ENCODE measurements at places on chromosomes 3 and 15.

DNA sequence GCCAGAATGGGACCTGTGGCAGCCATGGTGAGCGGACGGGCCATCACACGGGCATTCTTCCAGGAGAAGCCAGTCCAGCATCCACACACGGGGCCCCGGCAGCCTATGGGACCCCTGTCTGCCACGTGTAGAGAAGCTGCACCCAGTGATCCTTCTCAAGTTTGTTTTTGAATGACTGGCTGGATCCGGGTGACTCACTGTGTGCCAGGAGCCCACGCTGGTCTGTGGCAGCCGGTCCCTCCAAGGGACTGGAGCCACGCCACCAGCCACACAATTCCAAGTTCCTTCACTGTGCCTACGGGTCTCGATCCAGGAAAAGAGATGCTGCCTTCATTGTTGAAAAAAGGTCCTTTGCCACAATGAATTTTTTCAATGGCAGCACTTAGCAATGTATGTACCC lies 58.1 kb downstream of the ATP10A start:
- DNase-seq: no peak

GRCh38 chr3:177917234-177917861 lies 618.9 kb upstream of the KCNMB2 start:
- no peak for DNase-seq

GRCh38 chr3:194574639-194575483 lies 58.4 kb downstream of the TMEM44 start:
- DNase-seq: no peak

DNA sequence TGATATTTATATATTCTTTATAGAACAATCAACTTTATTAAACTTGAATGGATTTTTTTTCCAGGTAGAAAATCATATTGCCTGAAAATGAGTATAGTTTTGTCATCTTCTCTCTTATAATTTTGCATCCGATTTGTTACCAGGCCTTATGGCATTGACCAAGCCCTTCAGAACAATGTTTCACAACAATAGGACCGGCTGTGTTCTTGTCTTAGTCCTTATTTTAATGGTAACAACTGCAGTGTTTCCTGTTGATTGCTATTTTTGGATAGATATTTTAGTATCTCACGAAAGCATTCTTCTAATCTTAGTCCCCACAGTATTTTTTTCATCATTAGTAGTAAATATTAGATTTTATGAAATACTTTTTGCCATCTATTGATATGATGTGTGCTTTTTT lies 88.1 kb upstream of the ANKRD34C start:
- no peak for DNase-seq

- no peak for DNase-seq
These were observed 225.1 kb upstream of the NDN start for GRCh38 chr15:23912191-23912590.

- no peak for DNase-seq
These were observed 2.8 kb upstream of the XCR1 start for GRCh38 chr3:46029953-46030543.

DNA sequence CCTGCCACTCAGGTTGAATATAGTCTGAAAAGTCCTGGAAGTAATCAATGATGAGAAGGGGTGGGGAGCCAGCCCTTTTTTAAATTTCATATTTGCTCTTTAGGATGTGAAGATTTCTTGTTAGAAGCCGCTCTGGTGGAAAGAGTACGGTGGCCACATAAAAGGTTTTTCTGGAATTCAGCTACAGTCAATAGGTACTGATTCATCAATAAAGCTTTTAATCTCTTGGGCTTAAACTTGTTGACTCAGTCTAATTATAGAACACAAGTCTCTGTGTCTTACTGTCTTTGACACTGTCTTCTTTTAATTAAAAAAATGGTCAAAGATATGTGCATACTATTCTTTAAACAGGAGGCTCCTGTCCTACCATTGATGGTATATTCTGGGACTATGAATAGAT lies 99.9 kb upstream of the TP63 start:
- DNase-seq: no peak

GRCh38 chr3:43434431-43434830 lies 148.1 kb downstream of the SNRK start:
- DNase-seq: no peak

GRCh38 chr15:45101749-45102148 lies 12.2 kb downstream of the DUOX2 start:
- no peak for DNase-seq

- DNase-seq: no peak
These were observed 13.3 kb downstream of the STAC start for GRCh38 chr3:36393563-36393962.

GRCh38 chr3:169090559-169090958 lies 573.0 kb downstream of the MECOM start:
- DNase-seq: no peak

- no peak for DNase-seq
These were observed 13.9 kb downstream of the CDAN1 start for GRCh38 chr15:42723068-42723467.

- DNase-seq: no peak
These were observed 12.0 kb upstream of the NMNAT3 start for GRCh38 chr3:139689708-139690228.
